ENCODE measurements at places on chromosomes 16 and 17.

DNA sequence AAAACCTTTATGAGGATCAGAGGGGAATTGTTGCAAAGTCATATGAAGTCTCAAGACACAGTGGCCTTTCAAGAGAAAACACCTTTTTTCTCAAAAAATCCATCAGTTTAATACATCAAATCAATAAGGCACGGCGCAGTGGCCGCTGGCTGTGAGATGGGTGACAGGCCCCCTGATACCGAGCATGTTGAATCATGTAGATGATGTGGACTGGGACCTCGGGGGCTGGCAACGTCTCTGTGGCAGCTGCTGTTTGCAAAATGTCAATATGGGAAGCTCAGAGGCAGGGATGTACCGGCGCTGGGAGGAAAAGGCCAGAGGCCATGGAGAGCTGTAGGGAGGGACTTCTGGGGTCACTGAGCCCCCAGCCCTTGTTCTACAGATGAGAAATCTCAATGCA is 169.1 kb downstream of the GSG1L start:
- DNase-seq: no peak

GRCh38 chr16:756428-756827 is 4.1 kb upstream of the MSLN start:
- no peak for DNase-seq

GRCh38 chr16:2273484-2273883 is 5.6 kb upstream of the RNPS1 start:
- DNase-seq: no peak

DNA sequence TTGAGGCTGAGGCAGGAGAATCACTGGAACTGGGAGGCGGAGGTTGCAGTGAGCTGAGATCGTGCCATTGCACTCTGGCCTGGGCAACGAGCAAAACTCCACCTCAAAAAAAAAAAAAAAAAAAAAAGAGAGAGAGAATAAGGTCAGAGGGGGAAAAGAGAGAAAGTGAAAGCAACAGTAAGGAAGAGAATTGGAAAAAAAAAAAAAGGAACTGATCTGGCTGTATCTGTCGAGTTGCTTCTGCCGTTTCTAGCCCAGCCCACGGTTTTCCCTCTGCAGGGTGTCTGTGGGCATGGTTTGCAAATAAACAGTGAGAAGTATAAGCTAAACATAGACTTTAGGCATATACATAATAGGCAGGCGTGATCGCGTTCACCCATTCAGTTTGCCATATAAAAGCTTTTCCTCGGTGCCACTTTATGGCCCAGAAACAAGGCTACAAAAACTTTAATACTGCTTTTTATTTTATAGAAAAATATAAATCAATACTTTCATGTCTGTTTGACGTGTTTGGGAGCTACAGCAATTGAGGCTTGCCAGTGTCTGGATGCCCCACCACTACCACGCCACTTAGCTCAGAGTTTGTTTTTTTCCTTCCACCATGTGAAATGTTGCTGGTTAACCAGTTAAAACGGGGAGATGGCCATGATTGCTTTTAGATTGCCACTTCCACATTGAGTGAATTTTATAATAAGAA is 436.7 kb downstream of the MAF start:
- no peak for DNase-seq

- DNase-seq: no peak
Observed at GRCh38 chr17:81306491-81306890, 11.4 kb upstream of the SLC38A10 start.

GRCh38 chr17:45284176-45285140 is 22.6 kb upstream of the SPATA32 start:
- peak; percentile 41 for DNase-seq

GRCh38 chr16:4696172-4696904 is 3.0 kb downstream of the NUDT16L1 start:
- no peak for DNase-seq

DNA sequence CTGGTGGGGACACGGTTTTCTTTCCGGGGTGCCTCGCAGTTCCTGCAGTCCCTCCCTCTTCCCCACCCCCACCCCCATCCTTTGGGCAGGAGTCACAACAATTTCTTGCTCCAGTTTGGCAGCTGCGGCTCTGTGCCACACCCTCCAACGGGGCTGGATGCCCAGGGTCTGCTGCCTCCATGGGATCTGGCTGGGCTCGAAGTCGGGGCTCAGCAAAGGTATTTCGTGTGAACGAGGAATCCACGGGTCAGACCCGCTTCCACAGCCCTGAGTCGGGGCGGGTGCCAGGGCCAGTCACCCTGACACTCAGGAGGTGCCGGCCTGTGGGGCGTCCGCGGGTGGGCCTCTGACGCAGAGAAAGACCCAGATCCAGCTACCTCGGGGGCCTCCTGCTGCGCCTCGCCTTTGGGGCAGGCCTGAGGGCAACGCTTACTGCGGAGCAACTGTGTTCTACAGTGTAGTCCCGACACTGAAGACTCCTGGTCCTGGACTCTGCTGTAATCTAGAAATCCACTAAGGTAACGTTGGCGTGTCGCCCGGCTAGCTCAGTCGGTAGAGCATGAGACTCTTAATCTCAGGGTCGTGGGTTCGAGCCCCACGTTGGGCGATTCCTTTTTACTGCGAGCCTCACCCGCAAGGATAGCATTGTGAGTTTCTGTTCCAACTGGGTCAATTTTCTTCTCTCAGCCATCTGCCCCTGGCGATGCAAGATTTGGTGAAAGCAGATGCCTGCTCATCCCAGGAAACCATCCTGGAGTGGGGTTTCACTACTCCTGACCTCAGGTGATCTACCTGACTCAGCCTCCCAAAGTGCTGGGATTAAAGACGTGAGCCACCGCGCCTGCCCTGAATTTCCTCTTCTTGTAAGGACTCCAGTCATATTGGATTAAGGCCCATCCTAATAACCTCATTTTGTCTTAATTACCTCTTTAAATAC is 12.6 kb upstream of the OR1F1 start:
- peak; percentile 76 for DNase-seq

- no peak for DNase-seq
Observed at GRCh38 chr17:83136931-83137330, 57.5 kb downstream of the METRNL start.

DNA sequence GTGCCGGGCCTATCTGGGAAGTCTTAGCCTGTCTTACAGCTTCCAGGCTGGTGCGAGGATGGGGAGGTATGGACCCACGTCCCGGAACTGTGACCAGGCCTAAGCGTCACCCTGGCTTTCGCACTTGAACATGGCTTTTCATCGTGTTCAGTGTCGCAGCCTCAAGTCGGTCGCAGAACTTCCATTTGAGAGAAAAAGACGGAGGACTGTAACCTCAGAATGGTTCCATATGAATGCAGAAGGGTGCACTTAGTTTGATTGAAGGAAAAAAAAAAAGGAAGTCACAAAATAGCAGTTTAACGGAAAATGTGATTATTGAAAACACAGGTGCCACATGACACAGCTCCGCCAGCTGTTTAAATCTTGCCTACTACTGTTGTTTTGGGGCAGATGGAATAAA is 30.2 kb upstream of the JPT2 start:
- DNase-seq: no peak

DNA sequence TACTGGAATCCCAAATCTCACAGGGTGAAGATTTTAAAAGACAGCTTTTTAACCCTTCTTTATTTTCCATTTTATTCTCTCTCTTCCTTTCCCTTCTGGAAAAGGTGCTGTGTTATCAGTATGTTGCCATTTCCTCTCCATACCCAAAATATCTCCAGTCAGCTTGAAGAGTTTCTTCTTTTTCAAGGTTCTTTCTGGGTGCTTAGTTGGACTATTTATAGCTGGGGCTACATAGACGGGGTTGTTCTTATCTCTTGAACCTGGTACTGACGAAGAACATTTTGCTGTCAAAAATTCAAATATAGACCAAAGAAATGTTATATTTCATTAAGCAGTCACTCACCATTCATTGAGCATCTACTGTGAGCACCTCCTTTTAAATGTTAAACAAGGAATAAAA is 48.6 kb downstream of the IST1 start:
- DNase-seq: no peak

- DNase-seq: peak; percentile 81
Observed at GRCh38 chr16:24041834-24042631, 206.2 kb downstream of the PRKCB start.

DNA sequence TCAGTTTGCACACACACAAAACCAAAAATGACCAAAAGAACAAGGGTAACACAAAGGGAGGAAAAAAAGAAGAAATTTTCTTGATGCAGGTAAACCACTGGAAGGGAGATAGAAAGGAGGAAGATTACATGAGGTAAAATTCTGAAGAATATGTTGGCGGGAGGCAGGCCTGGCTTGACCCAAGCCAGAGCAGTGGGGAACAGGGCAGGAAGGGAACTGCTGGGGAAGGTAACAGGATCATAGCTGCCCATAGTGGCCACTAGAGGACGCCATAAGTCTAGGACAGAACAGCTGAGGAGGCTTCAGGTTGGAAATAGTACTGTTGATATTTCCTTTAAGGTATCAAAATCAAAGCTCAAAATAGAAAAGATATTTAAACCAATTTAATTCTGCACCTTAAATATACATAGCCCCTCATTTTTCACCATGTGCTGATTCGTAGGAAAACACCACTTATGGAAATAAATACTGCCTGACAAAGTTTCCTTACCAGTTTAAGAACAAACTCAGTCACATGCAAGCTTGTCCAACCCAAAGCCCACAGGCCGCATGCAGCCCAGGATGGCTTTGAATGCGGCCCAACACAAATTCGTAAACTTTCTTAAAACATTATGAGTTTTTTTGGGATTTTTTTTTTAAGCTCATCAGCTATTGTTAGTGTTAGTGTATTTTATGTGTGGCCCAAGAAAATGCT is 15.5 kb downstream of the VPS35 start:
- DNase-seq: peak; percentile 38

GRCh38 chr17:77609553-77610517 is 348.7 kb upstream of the TNRC6C start:
- DNase-seq: peak; percentile 80

DNA sequence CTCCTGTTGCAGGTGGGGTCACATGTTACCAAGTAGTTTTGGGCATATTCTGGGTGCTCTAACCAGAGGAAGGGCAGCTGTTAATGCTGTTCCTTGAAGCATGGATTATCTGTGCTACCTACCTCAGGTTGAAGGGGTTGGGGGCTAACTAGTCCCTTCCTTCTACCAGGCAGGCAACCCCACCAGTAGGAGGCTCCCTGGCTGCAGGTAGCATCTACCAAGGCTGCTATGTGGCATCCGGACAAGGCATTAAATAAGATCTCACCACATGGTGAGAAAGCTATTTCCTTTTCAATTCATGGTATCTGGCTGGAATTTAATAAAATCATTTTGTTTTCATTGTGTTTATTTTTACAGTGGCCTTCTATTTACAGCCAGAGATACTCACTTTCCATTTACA is 62.5 kb downstream of the CACNG3 start:
- DNase-seq: no peak

DNA sequence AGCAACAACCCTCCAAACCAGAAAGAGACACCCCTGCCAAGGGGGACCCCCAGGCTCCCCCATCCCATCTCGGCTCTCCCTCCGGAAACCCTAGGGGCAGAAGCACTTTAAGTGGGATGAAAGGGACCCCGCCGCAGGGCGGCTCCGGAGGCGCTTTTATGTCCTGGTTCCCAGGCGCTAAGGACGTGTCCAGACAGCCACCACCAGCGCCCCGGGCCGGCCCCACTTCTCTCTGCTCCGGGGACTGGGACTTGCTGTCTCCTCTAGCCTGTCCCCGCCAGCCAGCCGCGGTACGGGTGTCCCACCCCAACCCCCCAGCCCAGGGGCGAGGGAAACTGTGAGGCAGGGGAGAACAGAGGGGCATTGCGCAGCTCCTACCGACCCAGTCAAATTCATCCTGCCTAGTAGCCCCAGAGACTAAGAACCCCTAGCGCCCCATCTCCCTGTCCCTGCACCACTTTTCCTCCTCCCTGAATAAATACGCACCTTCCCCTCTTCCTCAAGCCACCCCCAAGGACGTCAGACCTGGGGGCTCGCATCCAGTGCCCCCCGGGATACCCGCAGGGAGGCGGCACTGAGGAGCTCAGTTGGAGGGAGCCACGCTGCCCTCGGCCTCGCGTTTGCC is 4.1 kb downstream of the SP6 start:
- DNase-seq: no peak

DNA sequence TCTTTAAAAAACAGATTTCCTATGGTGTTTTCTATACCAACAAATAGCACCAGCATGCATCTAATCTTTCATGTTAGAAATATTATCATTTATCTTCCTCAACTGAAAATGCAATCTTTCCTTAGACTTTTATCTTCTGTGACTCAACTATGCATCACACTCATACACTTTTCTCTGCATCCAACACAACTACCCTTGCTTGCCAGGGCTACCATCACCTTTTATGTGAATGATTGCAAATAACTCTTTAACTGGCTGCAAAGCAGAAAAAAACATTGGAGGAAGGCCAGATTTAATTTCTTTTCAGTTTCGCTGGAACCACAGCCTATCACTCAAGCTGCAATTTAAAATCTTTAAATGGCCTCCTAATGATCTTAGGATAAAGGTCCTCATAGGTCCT is 212.9 kb downstream of the CDH8 start:
- DNase-seq: no peak

- DNase-seq: peak; percentile 59
Observed at GRCh38 chr17:59845595-59846393, 46.9 kb downstream of the TUBD1 start.

- no peak for DNase-seq
Observed at GRCh38 chr16:85221771-85222154, 109.5 kb upstream of the CIBAR2 start.

DNA sequence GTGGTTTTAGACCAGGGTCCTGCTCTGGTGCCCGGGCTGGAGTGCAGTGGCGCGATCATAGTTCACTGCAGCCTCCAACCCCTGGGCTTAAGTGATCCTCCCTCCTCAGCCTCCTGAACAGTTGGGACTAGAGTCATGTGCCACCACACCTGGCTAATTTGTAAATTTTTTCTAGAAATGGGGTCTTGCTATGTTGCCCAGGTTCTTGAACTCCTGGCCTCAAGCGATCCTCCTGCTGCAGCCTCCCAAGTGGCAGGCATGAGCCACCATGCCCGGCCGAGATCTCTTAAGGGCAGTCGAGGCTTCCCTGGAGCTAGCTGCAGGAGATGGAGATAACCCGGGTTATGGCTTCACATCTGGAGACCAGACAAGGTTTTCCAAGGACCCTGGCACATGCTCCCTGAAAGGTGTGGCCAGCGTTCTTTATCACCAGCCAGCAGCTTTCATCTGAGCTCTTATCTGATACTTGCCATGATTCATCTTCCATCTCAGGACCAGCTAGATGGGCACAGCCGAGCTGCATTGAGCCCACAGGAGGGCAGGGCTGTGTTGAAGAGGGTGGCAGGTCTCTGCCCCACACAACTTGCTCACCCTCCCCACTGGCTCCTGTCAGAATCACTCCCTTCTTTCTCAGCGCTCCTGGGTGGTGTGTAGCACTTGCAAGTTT is 28.6 kb downstream of the SCNN1B start:
- DNase-seq: no peak

GRCh38 chr16:82119405-82119804 is 50.6 kb downstream of the MPHOSPH6 start:
- no peak for DNase-seq

Measured in stimulated activated CD4-positive, alpha-beta T cell treated with anti-CD3 and anti-CD28 coated beads, Interleukin-1b, Interleukin-23, amount 100 ng/mL, for 48 hours (primary cell).